ENCODE measurements at places on chromosomes 5 and 9.

DNA sequence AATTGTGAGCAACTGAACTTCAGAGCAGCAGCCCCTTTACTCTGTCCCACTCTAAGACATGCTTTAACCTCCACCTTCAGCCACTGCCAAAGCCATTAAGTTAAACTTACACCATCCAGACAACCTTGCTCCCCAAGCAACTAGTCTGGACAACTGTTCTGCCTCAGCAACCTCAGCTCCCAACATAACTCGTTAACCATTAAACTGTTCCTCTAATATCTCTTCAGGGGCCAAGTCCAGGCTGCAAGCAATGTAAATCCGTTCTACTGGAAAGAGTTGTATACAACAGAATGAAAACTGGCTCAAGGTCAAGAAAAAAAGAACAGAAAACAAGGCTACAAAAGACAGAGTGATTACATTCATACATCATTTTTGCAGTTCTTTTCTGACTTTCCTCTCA is 131.7 kb upstream of the TARS1 start:
- DNase-seq, result no peak

GRCh38 chr9:136762221-136762691 is 2.1 kb downstream of the LCN15 start:
- DNase-seq, result no peak

DNA sequence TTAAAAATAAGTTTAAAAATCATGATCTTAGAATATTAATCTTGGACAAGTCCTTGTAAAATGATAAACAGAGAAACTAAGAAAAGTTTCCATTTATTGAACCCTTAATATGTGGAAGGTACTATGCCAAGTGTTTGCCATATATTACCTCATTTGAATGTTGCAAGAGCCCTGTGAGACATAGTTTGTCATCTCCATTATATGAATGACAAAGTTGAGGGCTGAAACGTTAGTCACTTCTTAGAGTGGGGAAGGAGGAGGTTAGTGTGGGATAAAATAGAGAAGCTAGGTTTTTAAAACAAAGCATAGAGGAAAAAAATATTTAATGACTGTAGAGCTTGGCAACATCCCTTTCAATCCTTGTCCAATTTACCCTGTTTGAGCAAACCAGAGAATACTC is 2.0 kb downstream of the TNC start:
- DNase-seq, result no peak

GRCh38 chr9:114503009-114503408 is 2.3 kb downstream of the WHRN start:
- no peak for DNase-seq

- DNase-seq, result no peak
Observed at GRCh38 chr5:21398511-21398910, 1410.5 kb upstream of the CDH18 start.

DNA sequence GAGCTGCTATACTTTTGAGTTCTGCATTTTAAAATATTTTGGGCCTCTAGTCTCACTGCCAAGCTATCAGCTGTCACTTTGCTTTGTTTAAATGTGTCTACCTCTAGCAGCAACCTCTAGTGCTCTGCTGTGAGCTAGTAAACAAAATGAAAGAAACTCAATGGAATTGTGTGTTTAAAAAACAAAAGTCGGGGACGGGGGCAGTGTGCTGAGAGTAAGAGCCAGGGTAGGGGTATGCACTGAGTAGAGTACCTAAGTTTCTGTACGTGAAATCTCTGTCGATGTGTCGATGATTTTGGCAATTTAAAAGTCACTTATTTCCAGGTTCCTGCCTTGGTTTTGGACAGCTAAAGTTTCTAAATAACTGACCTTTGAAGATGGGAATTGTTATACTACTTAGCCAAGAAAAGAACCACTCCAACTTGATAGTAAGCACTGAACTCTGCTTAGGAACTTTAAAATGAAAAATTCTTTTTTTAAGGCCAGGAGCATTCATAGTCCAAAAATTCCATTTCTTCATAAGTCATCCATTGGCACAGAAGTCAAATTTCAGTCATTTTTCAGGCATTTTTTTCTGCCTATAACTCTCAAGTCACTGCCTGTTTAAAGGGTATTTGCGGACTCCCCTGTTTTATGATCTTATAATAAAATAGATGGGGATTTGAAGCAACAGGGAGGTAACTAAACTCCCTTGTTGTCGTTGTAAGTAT is 111.5 kb downstream of the SAXO1 start:
- DNase-seq, result no peak

DNA sequence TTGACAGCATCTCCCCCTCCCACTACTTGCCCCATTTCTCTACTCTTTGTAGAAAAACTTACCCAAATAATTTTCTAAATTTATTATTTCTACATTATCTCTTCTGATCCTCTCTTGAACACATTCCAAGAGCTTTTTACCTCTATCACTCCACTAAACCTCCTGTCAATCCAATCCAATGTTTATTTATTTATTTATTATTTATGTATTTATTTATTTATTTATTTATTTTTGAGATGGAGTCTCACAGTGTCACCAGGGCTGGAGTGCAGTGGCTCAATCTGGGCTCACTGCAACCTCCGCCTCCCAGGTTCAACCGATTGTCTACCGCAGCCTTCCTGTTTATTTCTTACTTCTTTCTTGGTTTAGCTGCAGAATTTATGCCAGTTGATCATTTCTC is 178.5 kb upstream of the GAS1 start:
- no peak for DNase-seq

- no peak for DNase-seq
Observed at GRCh38 chr5:156259618-156260017, 67.3 kb upstream of the SGCD start.

GRCh38 chr5:133757396-133757945 is 145.1 kb upstream of the FSTL4 start:
- DNase-seq, result no peak

GRCh38 chr9:97954550-97954989 is 16.6 kb upstream of the HEMGN start:
- DNase-seq, result peak; percentile 39

DNA sequence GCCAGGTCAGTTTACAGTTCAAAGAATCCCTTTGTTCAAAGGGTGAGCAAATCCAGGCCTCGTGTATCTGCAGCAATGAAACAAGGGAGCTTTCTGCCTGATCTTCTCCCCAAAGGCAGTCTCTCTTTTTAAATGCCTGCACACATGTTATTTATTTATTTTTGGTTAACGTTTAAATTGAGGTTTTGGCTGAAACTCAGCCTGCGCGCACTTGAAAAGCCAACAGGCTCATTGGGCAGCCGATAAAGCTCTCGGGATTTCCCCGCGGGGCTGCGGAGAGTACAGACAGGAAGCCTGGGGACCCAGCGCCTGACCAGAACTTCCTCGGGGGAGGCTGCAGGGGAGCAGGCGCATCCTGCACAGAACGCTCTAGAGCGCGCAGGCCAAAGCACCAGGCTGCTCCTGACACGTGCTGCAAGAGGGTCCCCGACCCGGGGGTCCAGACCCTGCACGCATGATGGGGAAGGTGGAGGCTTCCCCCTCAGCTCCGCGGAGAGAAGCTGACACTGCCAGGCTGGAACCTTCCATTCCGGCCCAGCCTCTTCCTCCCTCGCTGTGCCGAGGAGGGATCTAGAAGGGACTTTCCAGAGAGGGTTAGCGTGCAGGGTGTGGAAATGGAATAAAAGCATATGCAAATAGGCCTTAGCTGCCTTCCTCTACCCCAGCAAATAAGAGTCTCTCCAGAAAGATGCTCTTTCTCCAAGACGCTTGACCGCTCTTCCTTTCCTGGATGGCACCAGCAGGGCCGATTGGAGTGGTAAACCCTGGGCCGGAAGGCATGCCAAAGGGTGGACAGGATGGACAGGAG is 46.1 kb downstream of the PTTG1 start:
- peak; percentile 26 for DNase-seq

GRCh38 chr5:66174338-66174737 is 30.2 kb downstream of the SREK1 start:
- DNase-seq, result no peak

DNA sequence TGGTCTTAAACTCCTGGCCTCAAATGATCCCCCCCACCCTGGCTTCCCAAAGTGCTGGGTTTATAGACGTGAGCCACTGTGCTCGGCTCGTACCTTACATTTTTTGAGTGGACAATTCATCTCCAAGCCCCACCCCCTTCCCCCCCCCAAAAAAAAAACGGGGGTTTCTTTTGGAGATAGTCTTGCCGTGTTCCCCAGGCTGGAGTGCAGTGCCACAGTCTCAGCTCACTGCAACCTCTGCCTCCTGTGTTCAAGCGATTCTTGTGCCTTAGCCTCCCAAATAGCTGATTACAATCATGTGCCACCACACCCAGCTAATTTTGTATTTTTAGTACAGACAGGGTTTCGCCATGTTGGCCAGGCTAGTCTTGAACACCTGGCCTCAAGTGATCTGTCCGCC is 31.3 kb downstream of the ANKHD1 start:
- no peak for DNase-seq

DNA sequence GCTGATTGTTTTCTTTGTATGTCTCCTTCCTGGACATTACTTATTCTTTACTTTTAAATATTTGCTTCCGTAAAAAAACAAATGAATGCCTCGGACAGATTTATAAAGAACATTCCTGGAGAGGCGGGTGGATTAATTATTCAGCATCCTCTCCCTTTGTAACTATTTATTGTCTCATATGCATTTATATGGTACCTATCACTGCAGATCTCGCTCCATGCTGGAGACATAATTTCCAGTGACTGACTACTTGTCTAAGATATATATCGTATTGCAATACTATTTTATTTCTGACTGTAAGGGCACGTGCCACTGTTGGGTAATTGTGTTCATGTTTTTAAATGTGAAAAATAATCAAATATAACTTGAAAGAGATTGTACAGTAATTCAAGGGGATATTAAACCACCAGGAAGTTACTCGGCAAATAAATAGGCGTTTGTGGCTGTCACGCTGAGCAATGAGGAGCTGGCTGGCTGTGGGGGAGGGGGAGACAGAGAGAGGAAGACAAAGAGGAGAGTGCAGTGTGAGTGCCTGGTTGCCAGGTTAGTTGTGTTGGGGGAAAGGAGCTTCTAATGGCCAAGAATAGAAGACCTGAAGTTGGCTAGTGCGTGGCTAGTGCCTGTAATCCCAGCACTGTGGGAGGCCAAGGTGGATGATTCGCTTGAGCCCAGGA is 131.8 kb upstream of the GABRP start:
- no peak for DNase-seq

- no peak for DNase-seq
Observed at GRCh38 chr9:20092561-20092960, 303.7 kb upstream of the SLC24A2 start.

- no peak for DNase-seq
Observed at GRCh38 chr9:20236676-20237075, 385.6 kb downstream of the MLLT3 start.

Data from 8988T (cell line).